ENCODE measurements at places on chromosomes 7 and 10.

GRCh38 chr10:98676895-98677294 lies 230.2 kb upstream of the HPS1 start:
- no peak for DNase-seq

GRCh38 chr10:130771491-130771946 lies 540.0 kb downstream of the TCERG1L start:
- no peak for DNase-seq

- no peak for DNase-seq
Observed at GRCh38 chr7:47669901-47670384, 88.0 kb upstream of the TNS3 start.

- DNase-seq, result no peak
Observed at GRCh38 chr7:25031432-25031831, 51.5 kb upstream of the OSBPL3 start.

GRCh38 chr7:85521108-85521694 lies 334.3 kb upstream of the SEMA3D start:
- no peak for DNase-seq

DNA sequence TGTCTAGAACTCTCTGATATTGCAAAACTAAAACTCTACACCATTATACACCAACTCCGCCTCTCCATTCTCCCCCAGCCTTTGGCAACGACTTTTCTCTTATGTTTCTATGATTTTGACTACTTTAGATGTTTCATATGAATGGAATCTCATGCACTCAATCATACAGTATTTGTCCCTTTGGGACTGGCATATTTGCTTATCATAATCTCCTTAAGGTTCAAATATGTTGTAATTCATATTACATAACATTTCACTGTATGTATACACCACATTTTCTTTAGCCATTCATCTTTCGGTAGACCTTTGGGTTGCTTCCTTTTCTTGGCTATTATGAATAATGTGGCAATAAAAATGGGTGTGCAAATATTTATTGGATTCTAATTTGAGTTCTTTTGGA lies 164.4 kb downstream of the ARL4A start:
- no peak for DNase-seq

DNA sequence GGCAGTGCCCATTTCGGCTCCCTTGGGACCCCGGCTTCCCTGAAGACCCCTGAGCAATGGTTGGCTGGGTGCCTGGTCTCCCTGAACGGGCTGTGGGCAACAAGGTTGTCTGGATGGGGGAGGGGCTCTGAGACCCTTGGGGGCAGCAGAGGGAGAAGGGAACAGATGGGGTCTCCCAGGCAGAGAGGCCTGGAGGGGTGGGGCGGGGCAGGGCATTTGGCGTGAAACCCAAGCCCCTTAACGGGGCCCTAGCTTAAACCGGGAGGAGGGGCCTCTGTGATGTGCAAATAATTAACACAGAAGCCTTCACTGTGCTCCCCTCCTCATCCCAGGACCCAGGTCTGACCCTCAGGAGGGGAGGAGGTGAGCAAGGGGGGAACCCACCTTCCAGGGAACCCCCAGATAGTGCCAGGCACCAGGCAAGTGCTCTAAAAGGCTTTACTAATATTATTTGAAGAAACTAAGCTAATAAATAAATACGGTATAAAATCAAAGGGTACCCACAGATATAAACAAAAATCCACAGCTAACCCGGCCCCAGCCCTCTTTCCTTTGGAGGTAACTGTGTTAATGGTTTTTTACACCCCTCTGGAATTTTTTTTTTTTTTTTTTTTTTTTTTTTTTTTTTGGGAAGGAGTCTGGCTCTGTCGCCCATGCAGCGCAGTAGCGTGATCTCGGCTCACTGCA lies 170.8 kb downstream of the RNF216 start:
- no peak for DNase-seq

- no peak for DNase-seq
Observed at GRCh38 chr10:49518982-49519578, 19.8 kb downstream of the ERCC6 start.

GRCh38 chr7:150962553-150963399 lies 15.3 kb downstream of the KCNH2 start:
- peak; percentile 93 for DNase-seq

DNA sequence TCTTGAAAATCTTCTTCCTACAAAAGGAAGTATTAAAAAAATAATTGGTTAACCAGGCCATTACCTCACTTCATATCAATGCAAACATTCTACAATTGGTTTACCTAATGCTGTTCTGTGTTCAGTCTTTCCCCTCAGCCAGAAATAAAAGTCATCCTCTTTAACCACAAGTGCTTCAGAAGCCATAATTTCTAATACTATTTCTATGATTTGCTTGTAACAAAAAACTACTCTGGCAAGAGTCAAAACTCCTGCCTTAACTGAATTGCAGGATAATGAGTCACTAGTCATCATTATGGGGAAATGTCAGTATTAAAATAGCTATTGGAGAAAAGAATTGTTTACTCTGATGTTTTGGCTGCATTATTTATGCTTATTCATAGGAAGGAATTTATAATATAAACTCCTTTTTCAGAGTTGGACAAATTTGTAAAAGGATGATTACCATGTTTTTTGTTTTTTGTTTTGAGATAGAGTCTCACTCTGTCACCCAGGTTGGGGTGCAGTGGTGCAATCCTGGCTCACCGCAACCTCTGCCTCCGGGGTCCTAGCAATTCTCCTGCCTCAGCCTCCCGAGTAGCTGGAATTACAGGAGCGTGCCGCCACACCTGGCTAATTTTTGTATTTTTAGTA lies 55.5 kb upstream of the ODAD2 start:
- no peak for DNase-seq

DNA sequence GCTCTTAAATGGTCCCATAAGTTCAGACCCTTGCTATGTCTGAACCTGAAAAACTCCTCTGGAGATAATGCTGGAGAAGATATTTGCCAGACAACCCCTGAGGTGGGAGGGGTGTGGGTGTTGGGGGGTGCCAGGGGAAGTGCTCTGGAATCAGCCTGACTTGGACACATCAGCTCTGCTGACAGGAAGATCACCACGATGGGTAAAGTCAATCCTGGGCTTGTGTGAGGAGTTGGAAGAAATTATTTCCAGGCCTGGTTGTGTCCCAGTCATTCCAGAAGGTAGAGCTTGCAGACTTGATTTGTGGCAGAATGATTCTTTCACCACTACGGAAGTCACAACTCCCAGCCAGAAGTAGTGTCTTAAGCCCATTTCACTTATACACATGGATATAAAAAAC lies 60.3 kb upstream of the UNC5B start:
- no peak for DNase-seq

DNA sequence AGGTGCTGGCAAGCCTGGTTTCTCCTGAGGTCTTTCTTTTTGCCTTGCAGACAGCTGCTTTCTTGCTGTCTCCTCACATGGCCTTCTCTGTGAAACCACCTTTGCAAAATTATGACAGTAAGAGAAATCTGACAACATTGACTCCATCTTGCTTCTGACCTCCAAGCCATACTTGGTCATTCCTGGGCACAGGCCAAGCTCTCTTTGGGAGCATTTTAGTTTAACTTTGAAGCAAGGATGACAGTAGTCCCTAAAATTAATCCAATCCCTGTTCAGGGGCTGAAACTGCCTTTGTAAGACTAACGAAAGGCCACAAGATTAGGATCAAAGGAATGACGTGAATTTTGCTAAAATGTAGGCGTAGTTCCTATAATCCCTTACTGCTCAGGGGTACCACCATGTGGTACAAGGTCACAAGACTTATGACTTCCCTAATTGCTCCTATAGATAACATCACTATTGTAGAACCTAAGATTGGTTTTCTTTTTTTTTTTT lies 25.1 kb upstream of the NRBF2 start:
- DNase-seq, result no peak

DNA sequence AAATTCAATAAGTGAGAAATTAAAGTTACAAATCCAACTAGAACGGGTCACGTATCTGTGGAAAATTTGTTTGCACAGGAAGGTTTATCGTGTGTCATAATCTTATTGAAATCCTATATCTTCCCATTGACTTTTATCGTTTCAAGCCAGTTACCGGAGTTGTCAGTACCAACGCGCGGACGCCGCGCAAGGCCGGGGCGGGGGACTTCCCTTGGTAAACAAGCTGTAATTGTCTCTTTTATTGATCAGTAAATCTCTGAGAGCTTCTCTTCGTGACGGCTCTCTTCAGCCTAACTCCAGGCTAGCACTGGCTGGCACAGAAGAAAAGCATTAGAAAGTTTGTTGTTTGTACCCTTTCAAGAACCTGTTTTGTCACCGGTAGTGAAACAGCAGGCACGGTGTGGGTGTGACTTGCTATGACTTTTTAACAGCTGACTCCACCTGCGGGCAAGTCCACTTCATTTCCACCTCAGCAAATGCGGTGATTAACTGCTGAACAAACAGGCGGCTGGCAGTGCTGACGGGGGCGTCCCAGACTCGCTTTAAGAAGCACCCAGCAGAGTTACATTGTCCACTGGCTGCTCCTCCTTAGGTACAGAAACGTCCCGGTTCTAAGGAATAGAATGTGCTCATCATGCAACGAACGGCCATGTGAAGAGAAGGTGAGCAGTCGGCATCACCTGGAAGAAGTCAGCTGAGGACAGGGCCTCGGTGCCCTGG lies 215.8 kb downstream of the MAD1L1 start:
- no peak for DNase-seq

GRCh38 chr7:111329367-111330234 lies 232.7 kb downstream of the IMMP2L start:
- no peak for DNase-seq

GRCh38 chr7:143407287-143408251 lies 1.1 kb downstream of the EPHA1 start:
- no peak for DNase-seq

- DNase-seq, result no peak
Observed at GRCh38 chr10:109412353-109412752, 511.0 kb downstream of the XPNPEP1 start.

- no peak for DNase-seq
Observed at GRCh38 chr10:7626283-7626682, 40.5 kb downstream of the ITIH5 start.

GRCh38 chr10:129876838-129877237 lies 87.2 kb downstream of the EBF3 start:
- DNase-seq, result no peak

DNA sequence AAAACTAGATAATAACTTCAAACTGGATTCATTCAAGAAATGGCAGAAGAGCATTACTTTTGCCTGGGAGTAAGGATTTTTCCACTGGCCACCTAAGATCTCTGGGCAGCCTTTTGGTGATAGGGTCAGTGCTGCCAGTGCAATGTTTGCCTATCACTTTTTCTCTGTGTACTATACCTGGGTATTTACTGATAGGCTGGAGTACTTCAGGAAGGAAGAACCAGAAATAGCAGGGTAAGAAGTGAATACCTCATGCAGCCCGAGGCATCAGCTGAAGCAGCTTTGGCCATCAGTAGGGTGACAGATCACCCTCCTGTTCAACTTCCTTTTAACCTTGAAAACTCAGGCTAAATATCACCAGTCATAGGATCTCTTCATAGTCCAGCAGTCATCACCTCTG lies 5.5 kb upstream of the PAPSS2 start:
- no peak for DNase-seq

GRCh38 chr7:83347945-83348444 lies 185.3 kb upstream of the PCLO start:
- no peak for DNase-seq

- no peak for DNase-seq
Observed at GRCh38 chr7:149133028-149133710, 7.0 kb upstream of the ZNF425 start.

GRCh38 chr7:33089142-33089541 lies 20.1 kb downstream of the RP9 start:
- DNase-seq, result no peak

DNA sequence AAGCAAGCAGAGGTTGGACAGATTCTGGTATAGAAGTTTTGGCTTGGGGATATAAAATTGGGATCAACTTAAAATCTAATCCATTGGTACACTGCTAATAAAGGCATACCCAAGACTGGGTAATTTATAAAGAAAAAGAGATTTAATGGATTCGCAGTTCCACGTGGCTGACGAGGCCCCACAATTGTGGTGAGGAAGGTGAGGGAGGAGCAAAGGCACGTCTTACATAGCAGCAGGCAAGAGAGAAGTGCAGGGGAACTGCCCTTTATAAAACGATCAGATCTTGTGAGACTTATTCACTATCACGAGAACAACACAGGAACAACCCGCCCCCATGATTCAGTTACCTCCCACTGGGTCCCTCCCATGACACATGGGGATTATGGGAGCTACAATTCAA lies 9.7 kb downstream of the ACADSB start:
- no peak for DNase-seq

- no peak for DNase-seq
Observed at GRCh38 chr10:35035606-35036005, 54.5 kb downstream of the CUL2 start.
